ENCODE measurements at places on chromosomes 7 and 10.

GRCh38 chr7:107934991-107935770 lies 44.2 kb downstream of the DLD start:
- no peak for DNase-seq

- no peak for DNase-seq
These were observed 258.7 kb downstream of the CCDC3 start for GRCh38 chr10:12742771-12743170.

- no peak for DNase-seq
These were observed 92.4 kb upstream of the JCAD start for GRCh38 chr10:30151581-30152389.

DNA sequence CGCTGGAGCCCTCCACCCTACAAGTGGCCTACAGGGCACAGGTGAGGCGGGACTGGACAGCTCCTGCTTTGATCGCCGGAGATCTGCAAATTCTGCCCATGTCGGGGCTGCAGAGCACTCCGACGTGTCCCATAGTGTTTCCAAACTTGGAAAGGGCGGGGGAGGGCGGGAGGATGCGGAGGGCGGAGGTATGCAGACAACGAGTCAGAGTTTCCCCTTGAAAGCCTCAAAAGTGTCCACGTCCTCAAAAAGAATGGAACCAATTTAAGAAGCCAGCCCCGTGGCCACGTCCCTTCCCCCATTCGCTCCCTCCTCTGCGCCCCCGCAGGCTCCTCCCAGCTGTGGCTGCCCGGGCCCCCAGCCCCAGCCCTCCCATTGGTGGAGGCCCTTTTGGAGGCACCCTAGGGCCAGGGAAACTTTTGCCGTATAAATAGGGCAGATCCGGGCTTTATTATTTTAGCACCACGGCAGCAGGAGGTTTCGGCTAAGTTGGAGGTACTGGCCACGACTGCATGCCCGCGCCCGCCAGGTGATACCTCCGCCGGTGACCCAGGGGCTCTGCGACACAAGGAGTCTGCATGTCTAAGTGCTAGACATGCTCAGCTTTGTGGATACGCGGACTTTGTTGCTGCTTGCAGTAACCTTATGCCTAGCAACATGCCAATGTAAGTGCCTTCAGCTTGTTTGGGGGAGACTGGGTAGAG lies at the start of gene COL1A2:
Gene COL1A2 (plus strand): TSS at position 459 of the 704 bp plus-strand sequence. CDS start 137 bp downstream, at position 596.
- no peak for DNase-seq

GRCh38 chr7:50308203-50308531 lies 3.7 kb downstream of the IKZF1 start:
- no peak for DNase-seq

GRCh38 chr10:25758041-25758457 lies 176.0 kb upstream of the MYO3A start:
- no peak for DNase-seq

- DNase-seq: no peak
These were observed 8.2 kb upstream of the CFAP69 start for GRCh38 chr7:90236721-90237289.

DNA sequence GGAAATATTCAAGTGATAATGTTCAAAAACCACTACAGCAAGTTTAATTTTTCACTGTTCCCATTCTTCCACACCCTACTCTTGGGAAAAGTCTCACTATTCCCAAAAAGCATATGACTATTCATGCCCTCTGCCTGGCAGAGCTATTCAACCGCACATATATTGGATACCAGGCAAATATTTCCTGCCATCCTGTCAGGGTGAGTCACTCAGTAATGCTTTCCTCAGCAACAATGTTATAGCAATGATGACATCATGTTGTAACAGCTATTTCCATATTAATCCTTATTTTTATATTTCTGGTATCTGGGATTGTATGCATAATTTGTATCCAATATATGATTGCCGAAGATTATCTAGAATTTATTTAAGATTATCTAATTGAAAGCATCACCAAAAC lies 114.0 kb upstream of the PLXDC2 start:
- DNase-seq: no peak

- no peak for DNase-seq
These were observed 819 bp upstream of the TRIM4 start for GRCh38 chr7:99920149-99920548.

GRCh38 chr10:88522715-88523114 lies 60.4 kb downstream of the RNLS start:
- no peak for DNase-seq

GRCh38 chr7:121419201-121420148 lies 23.4 kb upstream of the FAM3C start:
- DNase-seq: no peak

- no peak for DNase-seq
These were observed at the start of gene GFRA1 for GRCh38 chr10:116272440-116273283. TSS of gene GFRA1 (minus strand) at chr10:116273206. CDS start at chr10:116272029, 1,177 bp downstream.

DNA sequence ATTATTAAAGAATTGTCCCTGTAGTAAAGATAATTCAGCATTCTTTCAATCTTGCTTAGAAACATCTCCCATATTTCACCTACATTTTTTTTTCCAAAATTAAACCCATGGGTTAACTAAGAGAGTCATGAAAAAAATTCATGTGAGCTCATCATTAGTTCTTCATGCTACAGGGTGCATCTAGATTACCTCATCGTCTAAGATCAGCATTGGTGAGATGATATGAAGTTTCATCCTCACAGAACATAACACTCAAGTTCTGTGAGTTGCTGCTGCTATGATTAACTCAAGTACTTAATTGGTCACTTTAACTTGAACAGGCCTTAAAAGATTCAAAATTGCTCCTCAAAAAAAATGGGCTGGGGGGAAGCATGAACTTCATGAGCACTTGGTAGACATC lies 50.0 kb downstream of the RAB11FIP2 start:
- DNase-seq: no peak
